Fibroblast of pulmonary artery (primary cell): ENCODE measurements at places on chromosomes 12 and 14.

GRCh38 chr14:43356979-43357545 is 1150.0 kb downstream of the FSCB start:
- peak; percentile 3 for DNase-seq

- no peak for DNase-seq
Measured at GRCh38 chr12:94962670-94963069, 40.8 kb downstream of the NDUFA12 start.

DNA sequence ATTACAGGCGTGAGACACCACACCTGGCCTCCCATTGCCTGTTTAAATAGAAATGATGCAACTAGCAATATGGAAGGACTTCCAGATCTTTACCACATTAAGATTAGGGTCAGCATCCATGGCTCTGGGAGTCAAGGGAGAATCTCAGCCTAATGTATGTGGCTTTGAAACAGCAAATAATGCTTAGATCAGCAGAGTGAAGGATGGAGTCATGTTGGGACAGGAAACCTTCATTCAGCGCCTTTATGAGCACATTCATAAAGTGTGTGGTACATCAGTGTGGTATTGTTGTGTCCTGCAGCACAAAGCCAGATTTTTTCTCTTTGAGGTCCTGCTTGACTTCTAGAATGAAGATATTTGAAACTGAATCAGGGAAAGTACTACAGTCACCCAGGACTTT is 15.3 kb upstream of the SPSB2 start:
- DNase-seq = no peak

- DNase-seq = no peak
Measured at GRCh38 chr12:10211101-10211939, 1.4 kb upstream of the GABARAPL1 start.

GRCh38 chr14:22304326-22304725 is 284.7 kb downstream of the DAD1 start:
- DNase-seq = no peak

DNA sequence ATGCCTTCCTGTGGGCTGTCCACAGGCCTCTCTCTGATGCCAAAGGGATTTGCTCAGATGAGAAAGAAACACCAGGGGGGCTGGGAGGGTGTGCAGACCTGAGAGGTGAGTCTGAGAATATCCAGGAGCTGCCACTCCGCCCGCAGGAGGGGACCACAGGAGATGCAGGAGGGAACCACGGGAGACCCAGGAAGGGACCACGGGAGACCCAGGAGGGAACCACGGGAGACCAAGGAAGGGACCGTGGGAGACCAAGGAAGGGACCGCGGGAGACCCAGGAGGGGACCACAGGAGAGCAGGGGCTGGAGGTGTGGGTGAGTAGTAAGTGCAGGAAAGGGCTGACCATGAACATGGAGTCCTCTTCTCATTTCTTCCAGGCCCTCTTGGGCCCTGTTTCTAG is 74.6 kb upstream of the SFSWAP start:
- no peak for DNase-seq
